ENCODE measurements at places on chromosomes 7 and 10.

- H3K27ac ChIP-seq, result peak overlapping the region; percentile 76
- no peaks in the 10 kb centered on the region for H3K36me3 ChIP-seq
- peaks cover 2% of the 10 kb centered on the region for H3K27me3 ChIP-seq
- peak overlapping the region; percentile 85 for H3K4me3 ChIP-seq
- peaks cover 38% of the 10 kb centered on the region for H3K4me1 ChIP-seq
- DNase-seq, result peak; percentile 94
Measured at GRCh38 chr7:28685644-28686417, 272.3 kb downstream of the TRIL start.

DNA sequence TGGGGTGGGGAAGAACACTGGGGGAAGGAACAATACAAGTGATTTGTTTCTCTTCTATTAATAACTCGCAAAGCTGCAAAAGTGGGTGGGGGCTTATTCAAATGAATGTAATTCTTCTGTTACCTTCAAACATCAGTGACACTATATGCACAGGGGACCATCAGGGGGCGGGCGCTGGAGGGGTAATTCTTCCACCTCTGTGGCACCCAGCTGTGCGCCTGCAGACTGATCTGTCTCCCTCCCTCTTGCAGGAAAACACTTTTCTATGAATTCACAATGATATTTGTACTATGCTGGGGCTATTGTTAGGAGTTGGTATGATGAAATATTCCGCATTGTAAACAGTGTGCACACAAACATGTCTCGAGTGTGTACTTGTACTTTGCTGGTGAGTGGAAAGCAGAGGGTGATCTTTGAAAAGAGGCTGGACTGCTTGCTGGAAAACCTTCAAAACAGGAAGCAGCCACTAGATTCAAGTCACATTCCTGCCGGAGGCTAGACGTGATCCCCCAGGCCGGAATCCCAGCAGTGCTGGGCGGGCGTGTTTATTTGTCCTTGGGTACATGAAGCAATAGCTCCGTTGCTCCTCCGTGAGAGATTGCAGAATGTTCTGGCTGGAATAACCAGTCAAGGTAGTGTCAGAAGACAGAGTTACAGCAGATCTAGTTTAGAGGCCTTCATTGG lies 15.8 kb upstream of the BNIP3 start:
- peaks cover 4% of the 10 kb centered on the region for H3K27me3 ChIP-seq
- no peaks in the 10 kb centered on the region for H3K36me3 ChIP-seq
- H3K4me3 ChIP-seq, result no peak overlapping the region
- DNase-seq, result no peak

GRCh38 chr7:94374721-94375566 lies 19.8 kb upstream of the COL1A2 start:
- DNase-seq, result no peak
- H3K27ac ChIP-seq, result no peak overlapping the region
- H3K27me3 ChIP-seq, result no peaks in the 10 kb centered on the region
- H3K36me3 ChIP-seq, result no peaks in the 10 kb centered on the region
- no peaks in the 10 kb centered on the region for H3K4me1 ChIP-seq
- H3K4me3 ChIP-seq, result no peak overlapping the region

- H3K27ac ChIP-seq, result no peak overlapping the region
- H3K36me3 ChIP-seq, result no peaks in the 10 kb centered on the region
- H3K4me1 ChIP-seq, result no peaks in the 10 kb centered on the region
- no peak for DNase-seq
- no peak overlapping the region for H3K4me3 ChIP-seq
Measured at GRCh38 chr10:94133239-94133638, 139.5 kb downstream of the PLCE1 start.

DNA sequence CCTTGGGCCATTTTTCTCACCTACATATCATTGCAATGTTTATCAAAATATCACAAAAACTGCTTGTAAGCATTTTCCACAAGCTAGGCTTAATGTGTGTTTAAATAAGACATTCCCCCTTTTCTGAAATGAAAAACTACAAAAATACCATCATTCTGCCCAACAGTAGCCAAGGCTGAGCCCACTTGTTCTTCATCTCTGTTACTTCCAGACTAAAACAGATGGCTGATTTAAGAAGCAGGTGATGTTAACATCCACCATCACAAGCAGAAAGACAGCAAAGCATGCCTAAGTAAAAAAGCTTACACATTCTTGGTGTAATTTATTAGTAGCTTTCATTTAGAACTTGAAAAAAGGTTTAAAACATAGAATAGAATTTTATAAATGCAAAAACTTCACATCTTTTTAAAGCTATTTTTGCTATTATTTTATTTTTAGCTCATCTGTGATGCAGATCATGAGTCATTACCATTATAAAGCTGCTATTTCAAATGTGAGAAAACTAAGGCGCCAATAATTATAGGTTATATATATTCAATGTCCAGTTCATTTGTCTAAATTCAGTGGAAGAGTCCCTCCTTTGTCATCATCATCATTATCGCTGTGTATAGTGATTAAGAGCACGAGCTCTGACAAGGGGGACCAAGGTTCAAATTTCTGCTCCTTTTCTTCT lies 109.4 kb downstream of the RELN start:
- no peak overlapping the region for H3K27ac ChIP-seq
- DNase-seq, result no peak
- no peaks in the 10 kb centered on the region for H3K4me1 ChIP-seq
- no peaks in the 10 kb centered on the region for H3K36me3 ChIP-seq
- no peak overlapping the region for H3K4me3 ChIP-seq

DNA sequence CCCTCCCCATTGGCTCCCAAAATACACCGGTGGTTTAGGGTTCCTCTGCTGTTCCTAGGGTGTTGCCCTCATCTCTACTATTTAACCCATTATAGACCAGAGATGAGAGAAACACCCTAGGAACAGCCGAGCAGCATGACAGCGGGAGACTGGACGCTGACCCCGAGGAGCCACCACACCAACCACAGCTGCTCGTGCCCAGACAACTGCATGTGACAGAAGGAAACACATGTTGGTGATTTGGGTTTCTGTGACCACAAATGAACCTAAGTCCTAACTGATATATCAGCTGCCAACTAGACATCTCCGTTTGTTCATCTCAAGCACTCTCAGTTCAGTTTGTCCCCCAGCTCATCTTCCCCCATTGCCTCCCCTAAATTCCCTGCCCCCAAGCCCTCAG lies 13.4 kb downstream of the CFAP43 start:
- H3K27me3 ChIP-seq, result peaks cover 6% of the 10 kb centered on the region
- H3K27ac ChIP-seq, result no peak overlapping the region
- no peaks in the 10 kb centered on the region for H3K36me3 ChIP-seq
- H3K4me3 ChIP-seq, result peak overlapping the region; percentile 46
- peaks cover 15% of the 10 kb centered on the region for H3K4me1 ChIP-seq

GRCh38 chr10:21808550-21808949 lies 195.0 kb downstream of the DNAJC1 start:
- H3K36me3 ChIP-seq, result no peaks in the 10 kb centered on the region
- DNase-seq, result no peak
- no peaks in the 10 kb centered on the region for H3K4me1 ChIP-seq
- H3K4me3 ChIP-seq, result no peak overlapping the region

- H3K4me1 ChIP-seq, result peaks cover 2% of the 10 kb centered on the region
- H3K27ac ChIP-seq, result no peak overlapping the region
- no peak for DNase-seq
- no peaks in the 10 kb centered on the region for H3K27me3 ChIP-seq
- no peaks in the 10 kb centered on the region for H3K36me3 ChIP-seq
- no peak overlapping the region for H3K4me3 ChIP-seq
Measured at GRCh38 chr7:47654672-47655298, 72.9 kb upstream of the TNS3 start.

GRCh38 chr10:131249955-131250344 lies 61.6 kb downstream of the TCERG1L start:
- no peaks in the 10 kb centered on the region for H3K36me3 ChIP-seq
- no peak for DNase-seq
- peaks cover 38% of the 10 kb centered on the region for H3K27me3 ChIP-seq
- no peak overlapping the region for H3K4me3 ChIP-seq
- H3K27ac ChIP-seq, result no peak overlapping the region
- H3K4me1 ChIP-seq, result no peaks in the 10 kb centered on the region

- no peaks in the 10 kb centered on the region for H3K27me3 ChIP-seq
- H3K36me3 ChIP-seq, result no peaks in the 10 kb centered on the region
- H3K27ac ChIP-seq, result no peak overlapping the region
- no peaks in the 10 kb centered on the region for H3K4me1 ChIP-seq
Measured at GRCh38 chr7:11607686-11608085, 224.3 kb downstream of the THSD7A start.

- DNase-seq, result peak; percentile 43
- H3K4me1 ChIP-seq, result peaks cover 35% of the 10 kb centered on the region
- H3K4me3 ChIP-seq, result no peak overlapping the region
- H3K27ac ChIP-seq, result no peak overlapping the region
- H3K27me3 ChIP-seq, result no peaks in the 10 kb centered on the region
Measured at GRCh38 chr7:47601119-47601880, 19.4 kb upstream of the TNS3 start.

GRCh38 chr10:72485701-72486100 lies 131.0 kb upstream of the DNAJB12 start:
- no peaks in the 10 kb centered on the region for H3K36me3 ChIP-seq
- H3K27ac ChIP-seq, result no peak overlapping the region
- H3K27me3 ChIP-seq, result no peaks in the 10 kb centered on the region
- no peak for DNase-seq
- H3K4me3 ChIP-seq, result no peak overlapping the region
- no peaks in the 10 kb centered on the region for H3K4me1 ChIP-seq

DNA sequence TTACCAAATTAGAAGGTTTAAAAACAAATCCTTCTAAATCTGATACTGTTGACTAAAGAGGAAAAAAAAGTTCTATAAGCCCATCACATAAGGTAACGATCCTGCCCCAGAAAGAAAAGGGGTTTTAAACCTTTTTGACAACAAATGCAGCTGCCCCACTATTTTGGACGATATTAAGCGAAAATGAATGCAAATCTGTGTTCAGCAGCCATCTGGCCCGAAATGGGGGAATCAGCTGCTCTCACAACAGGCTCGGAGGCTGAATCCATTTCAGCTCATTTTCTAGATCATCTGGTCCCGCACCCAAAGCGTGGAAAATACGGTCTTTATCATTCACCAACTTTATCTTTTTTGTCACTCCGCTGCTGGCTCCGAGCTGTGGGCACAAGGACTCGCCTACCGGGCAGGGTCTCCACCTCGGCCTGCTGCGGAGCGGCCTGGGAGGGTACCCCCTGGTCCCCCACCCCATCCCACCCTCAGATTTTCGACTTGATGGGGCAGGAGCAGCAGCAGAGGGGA lies 2.4 kb upstream of the EBF3 start:
- no peaks in the 10 kb centered on the region for H3K4me1 ChIP-seq
- no peak overlapping the region for H3K4me3 ChIP-seq
- no peaks in the 10 kb centered on the region for H3K36me3 ChIP-seq
- no peak overlapping the region for H3K27ac ChIP-seq

GRCh38 chr10:108241166-108241565 lies 1076.7 kb upstream of the SORCS1 start:
- no peak overlapping the region for H3K4me3 ChIP-seq
- H3K4me1 ChIP-seq, result no peaks in the 10 kb centered on the region

- H3K4me3 ChIP-seq, result no peak overlapping the region
- H3K27ac ChIP-seq, result no peak overlapping the region
- DNase-seq, result no peak
- H3K36me3 ChIP-seq, result no peaks in the 10 kb centered on the region
- no peaks in the 10 kb centered on the region for H3K27me3 ChIP-seq
Measured at GRCh38 chr7:20521243-20521642, 94.2 kb upstream of the ABCB5 start.

DNA sequence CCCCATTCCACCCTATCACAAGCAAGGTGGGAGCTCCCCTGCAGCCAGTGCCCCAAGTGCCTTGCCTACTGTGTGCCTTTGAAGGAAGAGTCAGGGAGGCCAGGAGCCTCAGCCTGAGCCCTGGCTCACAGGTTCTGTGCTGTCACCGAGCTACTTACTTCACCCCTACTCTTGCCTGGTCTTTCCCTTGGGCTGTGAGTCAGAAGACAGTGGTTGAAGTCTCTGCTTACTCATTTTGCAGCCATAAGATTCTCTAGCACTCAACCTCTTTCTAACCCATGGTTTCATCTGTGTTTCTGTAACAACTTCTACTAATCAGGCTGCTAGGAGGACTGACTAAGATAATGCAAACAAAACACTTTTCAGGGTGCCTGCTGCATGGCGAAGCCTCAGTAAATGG lies 114.5 kb downstream of the PLCE1 start:
- H3K27me3 ChIP-seq, result peaks cover 8% of the 10 kb centered on the region
- no peak overlapping the region for H3K4me3 ChIP-seq
- no peaks in the 10 kb centered on the region for H3K36me3 ChIP-seq

GRCh38 chr7:375321-375831 lies 85.4 kb downstream of the FOXL3 start:
- H3K4me1 ChIP-seq, result peaks cover 28% of the 10 kb centered on the region
- H3K4me3 ChIP-seq, result no peak overlapping the region
- no peaks in the 10 kb centered on the region for H3K36me3 ChIP-seq
- DNase-seq, result no peak

GRCh38 chr10:47402641-47403301 lies 18.7 kb upstream of the ZNF488 start:
- no peak overlapping the region for H3K4me3 ChIP-seq
- no peaks in the 10 kb centered on the region for H3K4me1 ChIP-seq
- no peaks in the 10 kb centered on the region for H3K36me3 ChIP-seq
- H3K27ac ChIP-seq, result no peak overlapping the region

DNA sequence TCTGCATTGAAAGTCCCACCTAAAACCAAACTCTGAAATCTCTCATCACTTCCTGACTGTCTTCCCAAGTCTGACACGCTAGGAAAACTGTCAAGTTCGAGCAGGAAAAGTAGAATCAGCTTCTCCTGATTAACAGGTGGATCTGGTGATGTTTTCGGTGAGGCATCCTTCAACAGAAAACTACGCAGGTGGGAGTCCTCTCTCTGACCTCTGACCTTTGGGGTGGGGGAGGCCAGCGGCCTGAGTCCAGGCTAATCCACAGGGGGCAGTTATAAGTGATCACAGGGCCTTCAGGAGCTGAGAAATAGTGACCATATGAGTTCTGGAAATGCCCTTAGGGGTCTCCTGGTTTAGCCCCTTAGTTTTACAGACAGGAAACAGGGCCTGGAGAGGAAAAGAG lies 13.4 kb upstream of the NPFFR1 start:
- H3K36me3 ChIP-seq, result no peaks in the 10 kb centered on the region
- H3K4me3 ChIP-seq, result no peak overlapping the region

GRCh38 chr7:47254081-47254977 lies 327.6 kb downstream of the TNS3 start:
- peaks cover 19% of the 10 kb centered on the region for H3K4me1 ChIP-seq
- H3K36me3 ChIP-seq, result no peaks in the 10 kb centered on the region
- DNase-seq, result peak; percentile 81
- peak overlapping the region; percentile 73 for H3K4me3 ChIP-seq
- no peaks in the 10 kb centered on the region for H3K27me3 ChIP-seq
- no peak overlapping the region for H3K27ac ChIP-seq

DNA sequence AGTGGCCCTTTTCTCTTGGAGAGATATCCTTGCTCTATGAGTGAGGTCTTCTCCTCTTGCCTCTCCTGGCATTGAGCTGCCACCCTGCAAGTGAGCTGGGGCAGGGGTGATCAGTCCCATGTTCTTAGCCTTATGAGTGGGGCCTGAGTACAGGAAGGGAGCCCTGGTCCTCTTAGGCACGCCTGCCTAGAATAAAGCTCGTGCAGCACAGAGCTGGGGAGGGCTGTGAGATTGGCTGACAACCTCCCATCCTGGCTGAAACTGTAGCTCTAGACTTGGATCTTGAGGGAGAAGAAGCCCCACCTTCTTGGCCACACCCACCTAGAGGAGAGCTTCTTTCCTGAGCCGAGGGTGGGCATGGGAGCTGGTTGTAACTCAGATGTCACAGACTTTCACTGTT lies 305.0 kb upstream of the ZNF32 start:
- H3K27ac ChIP-seq, result no peak overlapping the region
- no peaks in the 10 kb centered on the region for H3K4me1 ChIP-seq
- H3K27me3 ChIP-seq, result no peaks in the 10 kb centered on the region
- DNase-seq, result no peak

GRCh38 chr7:130894146-130894908 lies 160.3 kb upstream of the KLF14 start:
- peaks cover 12% of the 10 kb centered on the region for H3K4me1 ChIP-seq
- no peaks in the 10 kb centered on the region for H3K27me3 ChIP-seq
- peaks cover 5% of the 10 kb centered on the region for H3K36me3 ChIP-seq
- peak; percentile 53 for DNase-seq
